HuH-7 (cell line): ENCODE measurements at places on chromosomes 5 and 9.

DNA sequence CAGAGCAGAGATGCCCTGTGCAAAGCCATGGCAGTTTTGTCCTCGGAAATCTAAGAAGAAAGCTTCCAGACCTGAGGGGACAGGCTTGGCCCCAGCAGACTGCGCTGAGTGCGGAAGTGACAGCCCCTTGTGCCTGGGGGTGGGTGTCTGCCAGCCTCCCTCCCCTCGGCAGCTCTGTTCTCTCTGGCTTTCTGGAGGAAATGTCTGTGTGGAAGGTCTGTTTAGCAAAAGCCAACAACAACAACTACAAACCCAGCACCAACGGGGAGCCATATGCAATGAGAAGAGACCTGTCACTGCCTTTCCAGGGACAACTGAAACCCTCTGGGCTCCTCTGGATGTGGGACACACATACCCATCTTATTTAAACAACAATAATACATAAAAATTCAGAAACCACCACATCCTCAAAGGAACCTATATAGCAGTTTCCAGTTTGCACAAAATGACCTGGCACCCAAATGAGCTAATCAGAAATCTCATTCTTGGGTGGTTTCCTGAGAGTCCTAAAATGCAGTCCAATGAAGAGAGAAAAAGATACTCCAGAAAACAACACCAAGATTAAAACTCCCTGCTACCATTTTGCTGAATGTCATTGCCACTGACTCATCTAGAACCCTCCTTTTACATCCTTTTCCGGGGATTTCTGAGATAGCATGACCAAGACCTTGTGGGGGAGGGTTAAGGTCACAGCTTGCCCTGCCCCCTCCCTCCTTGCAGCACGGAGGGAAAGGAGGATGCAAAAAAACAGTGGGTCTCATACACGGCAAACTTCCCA is 97.7 kb downstream of the AK8 start:
- no peak for DNase-seq

- no peak for DNase-seq
Observed at GRCh38 chr5:52727576-52727975, 60.1 kb upstream of the ITGA1 start.

GRCh38 chr5:56549096-56549886 is 266.1 kb upstream of the MAP3K1 start:
- no peak for DNase-seq

GRCh38 chr5:12023614-12024241 is 119.5 kb upstream of the CTNND2 start:
- peak; percentile 5 for DNase-seq
